ENCODE measurements at places on chromosomes 3 and 15. TPM values are rescaled to one million over a fixed set of nuclear protein-coding genes. Genes with fewer than 3 reads are reported as not detected.

The SYNPR gene
- 3.8 TPM for polyA plus RNA-seq

The CRABP1 gene
- 0.29 TPM for polyA plus RNA-seq

The OXNAD1 gene
- polyA plus RNA-seq = 6.5 TPM

The CCR3 gene
- polyA plus RNA-seq = not detected

The MST1R gene
- polyA plus RNA-seq = 1.9 TPM

The MINAR1 gene
- 0.05 TPM for polyA plus RNA-seq

The SH2D7 gene
- polyA plus RNA-seq = 0.02 TPM

The PRICKLE2 gene
- 2.3 TPM for polyA plus RNA-seq

The PDCD6IP gene
- polyA plus RNA-seq = 31.5 TPM

The SHC4 gene
- polyA plus RNA-seq = 2.4 TPM

The SMCO1 gene
- polyA plus RNA-seq = 46.1 TPM

The SYNM gene
- 127 TPM for polyA plus RNA-seq

The SH3GL3 gene
- 0.88 TPM for polyA plus RNA-seq

The MESP2 gene
- polyA plus RNA-seq = 0.61 TPM

The PLSCR4 gene
- 16.7 TPM for polyA plus RNA-seq

The ZBTB47 gene
- polyA plus RNA-seq = 99.5 TPM

The SCG3 gene
- 0.07 TPM for polyA plus RNA-seq

The ZMYND10 gene
- 0.25 TPM for polyA plus RNA-seq

The WDR93 gene
- 0.05 TPM for polyA plus RNA-seq

The TIMP4 gene
- polyA plus RNA-seq = 18.6 TPM

The CLDN16 gene
- 0.05 TPM for polyA plus RNA-seq

The SLC12A1 gene
- polyA plus RNA-seq = not detected

The DNAH12 gene
- polyA plus RNA-seq = 0.09 TPM

The GPR160 gene
- polyA plus RNA-seq = 0.84 TPM

The UCN2 gene
- 0.16 TPM for polyA plus RNA-seq

The PPARG gene
- polyA plus RNA-seq = 16.7 TPM

The SLC6A11 gene
- polyA plus RNA-seq = 0.02 TPM

The GPR149 gene
- not detected for polyA plus RNA-seq

The CLK3 gene
- polyA plus RNA-seq = 51.4 TPM

The UQCC5 gene
- 97.3 TPM for polyA plus RNA-seq

The LRRC15 gene
- polyA plus RNA-seq = 0.07 TPM

The HTD2 gene
- polyA plus RNA-seq = 15.5 TPM

The SLC28A1 gene
- 0.32 TPM for polyA plus RNA-seq

The MBD4 gene
- 17.5 TPM for polyA plus RNA-seq

The ATP8B4 gene
- 3.0 TPM for polyA plus RNA-seq

The CNTN6 gene
- 0.02 TPM for polyA plus RNA-seq

The KBTBD8 gene
- polyA plus RNA-seq = 2.0 TPM

The FAM81A gene
- 1.0 TPM for polyA plus RNA-seq

The PLCH1 gene
- polyA plus RNA-seq = 1.1 TPM

The EFCC1 gene
- 1.2 TPM for polyA plus RNA-seq

The PRSS50 gene
- polyA plus RNA-seq = 0.14 TPM

The ZBBX gene
- polyA plus RNA-seq = not detected

The CXCR6 gene
- polyA plus RNA-seq = 0.18 TPM

The SHISA5 gene
- polyA plus RNA-seq = 57.0 TPM

The CCR8 gene
- not detected for polyA plus RNA-seq

The C2CD4A gene
- 0.02 TPM for polyA plus RNA-seq

The PIK3R4 gene
- 24.6 TPM for polyA plus RNA-seq

The LRTM1 gene
- not detected for polyA plus RNA-seq

The SNX33 gene
- polyA plus RNA-seq = 13.2 TPM

The EFHB gene
- polyA plus RNA-seq = 2.2 TPM

The DTX3L gene
- 5.2 TPM for polyA plus RNA-seq

The UMPS gene
- polyA plus RNA-seq = 4.2 TPM

The CELSR3 gene
- polyA plus RNA-seq = 0.27 TPM

The FETUB gene
- 0.07 TPM for polyA plus RNA-seq

The CPA3 gene
- polyA plus RNA-seq = 0.11 TPM

The TTLL13 gene
- polyA plus RNA-seq = 0.72 TPM
